ENCODE measurements at places on chromosomes 16 and 17. TPM values are rescaled to one million over a fixed set of nuclear protein-coding genes. Genes with fewer than 3 reads are reported as not detected.

GRCh38 chr16:8655184-8655717 lies 19.2 kb upstream of the ABAT start:
- peak; percentile 41 for DNase-seq

DNA sequence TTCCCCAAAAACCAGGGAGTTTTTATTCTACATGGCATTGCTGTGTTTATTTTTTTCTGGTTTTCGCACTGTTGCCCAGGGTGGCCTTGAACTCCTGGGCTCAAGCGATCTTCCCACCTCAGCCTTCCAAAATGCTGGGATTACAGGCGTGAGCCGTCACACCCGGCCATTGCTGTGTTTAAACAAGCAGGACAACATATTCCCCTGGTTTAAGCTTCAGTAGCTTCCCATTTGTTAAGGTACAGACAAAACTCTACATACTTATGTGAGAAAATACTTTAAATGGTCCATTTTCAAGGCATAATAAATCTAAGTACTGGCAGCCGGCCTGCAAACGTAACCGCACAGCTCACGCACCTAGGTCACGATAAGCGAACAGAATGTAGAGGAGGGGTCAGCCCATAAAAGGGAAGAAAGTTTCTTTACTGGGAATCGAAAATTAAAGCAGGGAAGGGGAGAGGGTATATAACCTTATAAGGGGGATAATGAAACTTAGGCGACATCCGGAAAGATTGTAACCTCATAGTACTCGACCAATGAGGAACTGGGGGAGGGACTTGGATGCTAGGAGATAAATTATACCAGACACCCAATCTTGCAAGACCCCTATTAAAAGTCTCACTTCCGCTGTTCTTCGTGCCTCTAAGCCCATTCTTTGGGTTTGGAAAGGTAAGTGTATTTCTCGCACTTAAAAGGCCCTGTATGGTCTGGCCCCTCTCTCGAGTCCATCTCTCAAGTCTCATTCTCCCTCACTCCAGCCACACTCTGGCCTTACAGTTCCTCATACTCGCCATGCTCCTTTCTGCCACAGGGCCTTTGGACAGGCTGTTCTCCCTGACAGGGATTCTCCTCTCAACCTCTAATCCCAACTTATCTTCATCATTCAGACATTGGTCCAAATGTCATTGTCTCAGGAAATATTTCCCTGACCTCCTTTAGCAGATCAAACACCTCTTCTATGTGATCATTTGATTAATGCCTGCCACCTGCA lies 59.2 kb downstream of the TEX14 start:
- DNase-seq: no peak

DNA sequence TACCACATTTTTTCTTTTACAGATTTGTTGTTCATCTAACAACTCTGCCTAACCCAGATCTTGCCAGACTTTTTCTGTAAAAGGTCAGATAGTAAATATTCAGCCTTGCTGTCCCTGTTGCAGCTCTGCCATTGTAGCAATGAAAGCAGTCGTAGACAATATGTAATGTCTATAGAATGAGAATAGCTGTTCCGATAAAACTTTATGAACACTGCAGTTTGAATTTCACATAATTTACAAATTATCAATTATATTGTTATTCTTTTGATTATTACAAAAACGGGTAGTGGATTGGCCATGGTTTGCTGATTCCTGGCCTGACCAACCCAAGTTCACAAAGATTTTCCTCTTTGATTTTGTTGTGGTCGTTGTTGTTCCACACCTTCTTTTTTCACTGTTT lies 2.9 kb downstream of the LRRC37B start:
- no peak for DNase-seq

C16orf96 gene
- total RNA-seq: 0.11 TPM

DNA sequence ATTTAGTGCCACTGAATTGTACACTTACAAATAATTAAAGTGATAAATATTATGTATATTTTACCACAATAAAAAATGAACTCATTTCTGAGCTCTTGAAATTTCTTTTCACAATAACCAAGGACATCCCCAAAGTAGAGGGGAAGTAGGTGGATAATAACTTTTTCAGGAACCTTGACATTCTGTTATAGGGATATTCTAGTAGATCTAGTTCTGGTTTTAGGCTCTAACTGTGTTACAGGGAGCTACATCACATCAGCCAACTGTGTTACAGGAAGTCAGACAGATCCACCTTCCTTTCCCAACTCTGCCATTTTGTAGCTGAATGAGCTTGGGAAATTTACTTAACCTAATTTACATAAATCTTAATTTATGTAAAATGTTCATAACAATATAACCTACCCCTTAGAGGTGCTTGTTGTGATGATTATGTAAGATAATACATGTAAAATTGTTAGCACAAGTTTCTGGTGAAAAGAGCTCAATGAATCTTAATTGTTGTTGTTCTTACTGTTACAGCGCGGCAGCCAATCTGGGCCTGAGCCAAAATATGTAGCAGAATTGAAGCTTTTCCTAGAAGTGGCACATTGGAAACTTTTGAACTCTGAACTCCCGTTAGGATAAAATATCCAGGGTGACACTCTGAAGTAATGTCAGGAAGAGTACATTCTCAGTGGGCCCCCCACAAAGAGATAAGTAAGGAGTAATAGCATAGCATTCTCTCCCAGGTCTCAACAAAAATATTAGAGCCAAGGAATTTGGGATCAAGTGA lies 169.8 kb downstream of the AATF start:
- DNase-seq: no peak

KCNH6 gene
- not detected for total RNA-seq

- DNase-seq: no peak
These were observed 3.9 kb downstream of the ABCC3 start for GRCh38 chr17:50638606-50638965.

CDH1 gene
- 0.11 TPM for total RNA-seq

MYH8 gene
- 853 TPM for total RNA-seq

- DNase-seq: no peak
These were observed 8.0 kb downstream of the SECTM1 start for GRCh38 chr17:82325286-82326180.

DNA sequence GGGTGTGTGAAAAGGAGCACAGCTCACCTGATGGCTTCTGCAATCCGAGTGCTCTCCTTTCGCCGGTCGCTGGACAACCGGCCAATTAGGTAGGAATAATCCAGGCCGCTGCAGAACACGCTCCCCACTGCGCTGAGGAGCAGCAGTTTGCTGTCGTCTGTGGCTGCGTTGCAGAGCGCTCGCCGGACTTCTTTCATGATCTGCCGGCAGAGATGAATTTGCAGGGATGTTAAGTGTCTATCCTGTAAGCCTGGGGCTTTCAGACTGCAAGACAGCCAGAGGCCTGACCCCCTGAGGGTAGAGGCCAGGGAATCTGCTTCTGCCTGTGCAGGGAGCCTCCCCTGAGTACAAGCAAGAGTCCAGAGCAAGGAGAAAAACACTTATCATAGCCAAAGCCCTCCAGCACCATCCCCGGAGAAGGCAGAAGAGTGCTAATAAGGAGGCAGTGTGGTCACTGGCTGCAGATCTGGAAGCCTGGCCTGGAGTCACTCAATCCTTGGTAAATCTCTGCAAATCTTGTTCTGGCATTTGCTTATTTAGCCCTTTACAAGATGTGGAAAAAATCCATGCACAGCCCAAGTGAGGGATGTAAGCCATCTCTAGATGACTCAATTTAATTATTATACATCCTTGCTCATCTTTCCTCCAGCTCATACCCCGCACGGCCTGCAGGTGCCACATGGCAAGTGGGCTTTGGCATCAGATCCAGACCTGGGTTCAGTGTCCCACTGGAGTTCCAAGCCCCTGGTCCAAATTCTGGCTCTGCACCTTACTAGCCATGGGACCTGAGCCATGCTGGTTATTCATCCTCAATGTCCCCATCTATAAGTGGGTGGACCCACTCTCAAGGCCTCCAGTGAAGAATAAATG lies 80.2 kb downstream of the DYNLRB2 start:
- DNase-seq: no peak

DNA sequence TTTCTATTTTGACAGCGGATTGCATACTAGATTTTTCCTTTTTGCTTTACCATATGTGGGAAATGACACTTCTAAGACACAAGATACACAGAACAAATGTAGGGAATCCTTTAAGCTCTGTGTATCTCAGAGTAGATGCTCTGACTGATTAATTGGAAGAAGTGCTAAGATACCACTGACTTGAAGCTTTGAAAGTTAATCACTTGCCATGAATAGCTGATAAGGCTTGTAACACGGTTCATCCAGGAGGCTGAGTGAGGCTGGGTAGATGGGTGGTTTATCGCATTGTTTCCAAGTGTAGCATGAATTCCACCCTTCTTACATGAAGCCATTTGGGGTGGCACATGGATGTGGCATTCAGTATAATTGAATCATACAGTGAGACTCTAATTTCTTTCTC lies 654.1 kb upstream of the RBFOX1 start:
- DNase-seq: no peak

BIRC5 gene
- 2.7 TPM for total RNA-seq

B3GNT9 gene
- total RNA-seq: 57.4 TPM

- no peak for DNase-seq
These were observed 69.5 kb downstream of the AIPL1 start for GRCh38 chr17:6365200-6365943.

CMTR2 gene
- total RNA-seq: 53.9 TPM

- no peak for DNase-seq
These were observed 25.8 kb downstream of the SMPD3 start for GRCh38 chr16:68422396-68422960.

SRCIN1 gene
- 0.08 TPM for total RNA-seq

WNT9B gene
- total RNA-seq: not detected

DNA sequence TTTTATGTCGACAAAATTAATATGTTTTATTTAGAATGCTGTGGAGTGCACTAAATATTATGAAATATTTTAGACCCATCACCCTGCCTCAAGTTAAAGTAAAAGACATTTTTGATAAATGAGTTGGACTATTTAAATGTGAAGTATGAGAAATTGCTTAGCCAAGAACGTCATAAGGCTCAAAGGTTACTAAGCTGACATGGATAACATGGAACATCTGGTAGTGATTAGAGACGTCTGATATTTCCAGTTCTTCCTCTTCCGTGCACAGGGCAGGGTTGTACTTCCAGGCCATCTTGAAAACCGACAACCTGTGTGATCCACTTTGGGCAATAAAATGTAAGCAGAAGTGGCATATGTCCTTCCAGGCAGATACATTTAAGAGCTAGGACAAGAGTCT lies 7.2 kb upstream of the CCL8 start:
- DNase-seq: no peak

- no peak for DNase-seq
These were observed 304.4 kb downstream of the SOX9 start for GRCh38 chr17:72425133-72425793.

- no peak for DNase-seq
These were observed 5.5 kb downstream of the SEC14L1 start for GRCh38 chr17:77146246-77146632.

GRCh38 chr17:19248928-19249574 lies 11.9 kb downstream of the EPN2 start:
- DNase-seq: peak; percentile 86

ERN2 gene
- total RNA-seq: not detected

DNA sequence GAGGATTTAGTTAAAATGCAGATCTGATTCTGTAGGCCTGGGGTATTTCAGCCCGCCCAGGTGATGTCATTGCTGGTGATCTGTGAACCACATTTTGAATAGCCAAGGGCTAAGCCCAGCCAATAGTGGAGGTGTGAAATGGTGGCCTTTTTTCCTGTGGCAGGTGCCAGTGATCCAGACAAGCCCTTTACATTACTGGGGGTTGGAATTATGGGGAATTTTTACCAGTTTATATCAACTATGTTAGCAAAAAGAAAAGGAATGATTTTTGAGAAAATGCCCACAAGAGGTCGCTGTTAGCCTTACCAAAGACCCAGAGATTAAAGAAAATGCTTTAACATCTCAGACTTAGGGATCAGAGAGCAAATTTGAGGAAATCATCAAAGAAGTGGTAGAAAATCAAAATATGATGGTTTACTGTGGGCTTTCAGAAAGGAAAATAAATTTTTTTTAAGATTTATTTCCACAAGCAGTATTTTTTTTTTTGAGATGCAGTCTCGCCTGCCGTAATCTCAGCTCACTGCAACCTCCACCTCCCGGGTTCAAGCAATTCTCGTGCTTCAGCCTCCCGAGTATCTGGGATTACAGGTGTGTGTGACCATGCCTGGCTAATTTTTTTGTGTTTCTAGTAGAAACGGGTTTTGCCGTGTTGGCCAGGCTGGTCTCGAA lies 3.9 kb downstream of the VPS35L start:
- peak; percentile 65 for DNase-seq

- peak; percentile 80 for DNase-seq
These were observed 24.9 kb upstream of the RFFL start for GRCh38 chr17:35088356-35088880.

MEOX1 gene
- total RNA-seq: 0.47 TPM

HOXB3 gene
- 8.3 TPM for total RNA-seq

DNA sequence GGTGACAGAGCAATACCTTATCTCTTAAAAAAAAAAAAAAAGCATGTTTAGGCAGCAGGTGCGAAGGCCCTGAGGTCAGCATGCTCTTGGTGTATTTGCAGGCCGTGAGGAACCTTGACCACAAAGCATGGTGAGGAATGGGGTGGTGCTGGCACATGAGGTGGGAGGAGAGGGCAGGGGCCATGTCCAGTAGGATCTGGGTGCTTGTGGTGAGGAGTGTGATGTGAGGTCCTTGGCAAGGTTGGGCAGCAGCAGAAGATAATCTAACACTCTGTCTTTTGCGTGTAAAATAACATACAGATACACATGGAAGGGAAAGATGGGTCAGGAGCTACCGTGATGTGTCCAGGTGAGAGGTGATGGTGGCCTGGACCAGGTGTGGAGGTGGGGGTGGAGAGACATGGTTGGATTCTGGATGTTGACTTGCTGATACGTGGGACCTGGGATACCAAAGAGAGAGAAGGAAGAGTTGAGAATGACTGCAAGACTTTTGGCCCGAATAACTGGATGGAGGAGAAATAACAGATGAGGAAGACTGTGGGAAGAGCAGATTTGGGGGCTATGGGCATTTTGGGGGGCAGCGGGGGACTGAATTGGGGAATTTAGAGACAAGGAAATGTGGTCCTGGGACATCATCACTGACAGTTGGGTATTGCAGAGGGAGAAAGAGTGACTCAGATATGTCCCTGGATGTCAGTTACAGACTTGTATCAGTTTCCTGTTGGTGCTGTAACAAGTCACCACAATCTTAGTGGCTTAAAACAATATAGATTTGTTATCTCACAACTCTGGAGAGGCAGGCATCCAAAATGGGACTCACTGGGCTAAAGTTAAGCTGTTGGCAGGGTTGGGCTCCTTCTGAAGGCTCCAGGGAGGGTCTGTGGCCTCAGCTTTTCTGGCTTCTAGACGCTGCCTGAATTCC lies 274.9 kb downstream of the HAPSTR1 start:
- DNase-seq: no peak

- DNase-seq: peak; percentile 33
These were observed 793.3 kb upstream of the SOX9 start for GRCh38 chr17:71327376-71328059.

TEKT5 gene
- not detected for total RNA-seq
